ENCODE measurements at places on chromosomes 7 and 10. TPM values are rescaled to one million over a fixed set of nuclear protein-coding genes. Genes with fewer than 3 reads are reported as not detected.

The NPY gene
- not detected for total RNA-seq

- no peak for DNase-seq
Observed at GRCh38 chr7:47627580-47628283, 45.8 kb upstream of the TNS3 start.

The SH2D4B gene
- total RNA-seq, result 0.24 TPM

- peak; percentile 15 for DNase-seq
Observed at GRCh38 chr7:151940048-151940811, 16.0 kb upstream of the GALNTL5 start.

The HHEX gene
- total RNA-seq, result 91.5 TPM

DNA sequence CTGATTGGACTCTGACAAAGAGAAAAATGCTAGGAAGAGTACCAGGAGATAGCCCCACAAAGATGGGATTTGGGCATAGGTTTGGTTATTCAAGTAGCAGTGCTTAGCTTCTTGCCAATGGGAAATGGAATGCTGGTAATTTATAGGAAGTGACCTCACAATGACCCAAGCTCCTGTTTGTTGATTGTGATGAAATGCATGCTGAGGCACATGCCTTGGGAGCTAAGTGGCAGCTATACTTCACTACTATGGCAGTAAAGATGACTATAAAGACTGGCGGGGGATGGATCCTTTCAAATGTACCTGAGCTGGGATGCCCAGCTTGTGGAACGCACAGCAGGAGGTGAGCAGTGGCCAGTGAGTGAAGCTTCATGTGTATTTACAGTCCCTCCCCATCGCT, 153.8 kb downstream of the ZNF22 start:
- DNase-seq, result no peak
